ENCODE measurements at places on chromosomes 3 and 15.

GRCh38 chr3:81658322-81658997 is 103.0 kb downstream of the GBE1 start:
- no peak for DNase-seq

- no peak for DNase-seq
Observed at GRCh38 chr15:65060641-65061397, 7.0 kb downstream of the RASL12 start.

DNA sequence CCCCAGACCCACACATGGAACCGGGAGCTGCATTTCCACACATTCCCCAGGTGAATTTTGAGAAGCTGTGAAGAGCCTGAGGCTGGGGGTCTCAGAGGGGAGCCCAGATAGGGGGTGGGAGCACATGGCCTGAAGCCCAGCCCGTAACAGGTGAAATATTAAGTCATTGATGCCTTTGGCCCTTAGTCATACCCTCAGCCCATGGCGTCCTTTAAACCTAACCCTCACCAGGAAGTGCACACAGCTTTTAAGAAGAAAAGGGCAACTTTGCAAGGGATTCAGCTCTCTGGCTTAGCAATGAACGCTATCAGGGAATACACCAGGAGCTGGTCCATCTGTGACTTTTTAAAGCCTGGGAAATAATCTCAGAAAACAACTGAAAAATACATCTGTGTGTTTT is 40.6 kb downstream of the WNT7A start:
- DNase-seq, result no peak

DNA sequence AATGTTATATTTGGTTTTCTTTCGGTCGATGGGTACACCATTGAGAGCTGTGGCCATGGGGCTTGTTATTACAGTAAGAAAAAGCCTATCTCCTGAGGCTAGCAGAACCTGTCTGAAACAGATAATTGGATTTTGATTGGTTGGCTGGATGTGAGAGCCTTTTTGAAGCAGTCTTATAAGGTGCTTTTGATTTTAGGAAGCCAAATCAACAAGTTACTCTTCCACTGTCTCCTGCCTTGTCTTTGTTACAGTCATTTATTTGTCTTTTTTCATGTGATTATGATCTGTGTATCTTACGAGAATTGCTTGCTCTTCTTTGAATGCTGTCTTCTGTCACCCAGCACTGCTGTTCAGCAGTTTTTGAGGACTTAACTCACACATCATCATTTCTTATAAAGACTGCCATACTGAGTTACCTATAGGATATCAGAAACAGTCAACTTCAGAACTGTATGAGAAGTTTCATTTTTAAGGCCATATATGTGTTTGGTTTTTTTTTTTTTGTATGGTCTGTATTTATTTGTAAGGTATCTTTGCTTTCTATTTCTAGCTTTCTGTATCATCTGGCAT is 51.1 kb downstream of the MEF2A start:
- no peak for DNase-seq

DNA sequence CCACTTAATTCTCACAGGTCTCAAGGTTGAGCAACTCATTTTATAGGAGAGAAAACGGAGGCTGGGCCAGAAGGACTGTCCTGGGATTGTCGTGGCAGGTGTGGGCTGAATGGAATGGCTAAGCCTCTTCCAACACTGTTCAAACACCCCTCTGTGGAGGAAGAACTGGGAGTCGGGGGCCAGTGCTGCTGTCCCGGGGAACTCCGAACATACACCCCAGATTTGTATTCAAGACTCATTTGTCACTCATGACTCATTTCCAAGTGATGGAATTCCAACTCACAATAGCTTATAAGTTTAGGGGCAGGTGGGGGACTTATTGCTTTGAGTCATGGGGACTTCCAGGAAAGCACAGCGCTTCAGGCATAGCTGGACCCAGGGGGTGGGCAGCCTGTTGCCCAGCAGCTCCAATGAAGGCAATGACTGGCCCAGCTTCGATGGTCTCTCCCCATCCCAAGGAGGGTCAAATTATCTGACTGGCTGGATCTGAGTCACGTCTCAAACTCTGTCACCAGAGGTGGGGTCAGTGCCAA is 72.5 kb downstream of the TM2D3 start:
- no peak for DNase-seq

DNA sequence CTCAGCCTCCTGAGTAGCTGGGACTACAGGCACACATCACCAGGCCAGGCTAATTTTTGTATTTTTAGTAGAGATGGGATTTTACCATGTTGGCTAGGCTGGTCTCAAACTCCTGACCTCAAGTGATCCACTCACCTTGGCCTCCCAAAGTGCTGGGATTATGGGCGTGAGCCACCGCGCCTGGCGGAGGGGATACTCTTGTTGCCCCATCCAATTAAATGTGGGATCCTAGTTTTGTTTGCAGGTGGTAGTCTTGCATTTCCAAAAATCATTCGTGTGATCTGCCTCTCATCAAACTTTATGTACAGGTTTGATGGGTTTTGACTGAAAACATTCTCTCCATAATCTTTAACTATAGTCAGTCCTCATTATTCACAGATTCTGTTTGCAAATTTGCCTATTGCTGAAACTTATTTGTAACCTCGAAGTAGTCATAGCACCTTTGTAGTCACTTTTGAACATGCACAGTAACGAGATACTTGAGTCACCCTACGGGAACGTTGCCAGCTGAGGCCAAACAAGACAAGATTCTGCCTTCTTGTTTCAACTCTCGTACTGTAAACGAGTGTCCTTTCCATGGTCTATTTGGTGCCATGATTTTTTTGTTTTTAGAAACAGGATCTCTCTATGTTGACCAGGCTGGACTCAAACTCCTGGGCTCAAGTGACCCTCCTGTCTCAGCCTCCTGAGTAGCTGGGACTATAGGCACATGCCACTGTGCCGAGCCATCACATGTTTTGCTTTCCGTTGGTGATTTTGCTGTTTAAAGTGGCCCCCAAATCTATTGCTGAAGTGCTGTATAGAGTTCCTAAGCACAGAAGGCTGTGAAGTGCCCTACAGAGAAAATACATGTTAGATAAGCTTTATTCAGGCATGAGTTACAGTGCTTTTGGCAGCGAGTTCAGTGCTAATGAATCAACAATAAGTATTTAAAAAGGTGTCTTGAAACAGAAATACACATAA is 8.1 kb upstream of the MAPK6 start:
- no peak for DNase-seq

- DNase-seq, result no peak
Observed at GRCh38 chr3:62873451-62873760, 1.8 kb downstream of the CADPS start.

DNA sequence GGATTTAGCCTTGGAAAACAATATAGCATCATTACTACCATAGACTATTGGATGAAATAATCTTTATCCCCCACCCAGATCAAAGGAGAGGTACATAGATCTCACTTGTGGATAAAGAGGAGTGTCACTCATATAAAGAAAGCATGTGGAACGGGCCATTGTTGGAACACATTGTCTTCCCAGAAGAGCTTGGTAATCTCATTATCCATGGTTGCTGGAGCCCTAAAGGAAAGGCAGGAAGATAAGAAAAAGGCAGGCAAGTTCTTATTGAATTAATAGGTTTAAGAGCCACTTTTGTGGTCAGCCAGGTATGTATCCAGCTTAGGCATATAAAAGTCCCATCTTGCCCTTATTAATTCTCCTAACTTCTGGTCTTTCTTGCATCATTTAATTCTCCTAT is 659.1 kb downstream of the GRM7 start:
- no peak for DNase-seq

DNA sequence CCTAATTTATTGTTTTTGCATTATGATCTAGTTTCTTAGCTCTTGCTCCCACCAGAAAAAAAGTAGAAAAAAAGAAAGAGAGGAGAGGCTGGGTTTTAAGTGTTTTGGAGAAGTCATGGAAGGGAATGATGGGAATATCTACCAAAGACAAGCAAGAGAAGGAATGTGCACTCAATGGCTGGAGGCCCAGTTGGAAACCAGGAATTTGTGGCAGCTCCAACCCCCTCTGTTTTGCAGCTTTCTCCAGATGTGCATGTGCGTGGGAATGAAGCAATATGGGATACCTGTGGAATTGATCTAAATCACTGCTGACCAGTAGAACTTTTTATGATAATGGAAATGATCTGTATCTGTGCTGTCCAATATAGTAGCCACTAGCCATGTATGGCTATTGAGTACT is 27.1 kb downstream of the EIF2AK4 start:
- no peak for DNase-seq

GRCh38 chr3:167740961-167741587 is 5.6 kb downstream of the SERPINI1 start:
- peak; percentile 39 for DNase-seq

DNA sequence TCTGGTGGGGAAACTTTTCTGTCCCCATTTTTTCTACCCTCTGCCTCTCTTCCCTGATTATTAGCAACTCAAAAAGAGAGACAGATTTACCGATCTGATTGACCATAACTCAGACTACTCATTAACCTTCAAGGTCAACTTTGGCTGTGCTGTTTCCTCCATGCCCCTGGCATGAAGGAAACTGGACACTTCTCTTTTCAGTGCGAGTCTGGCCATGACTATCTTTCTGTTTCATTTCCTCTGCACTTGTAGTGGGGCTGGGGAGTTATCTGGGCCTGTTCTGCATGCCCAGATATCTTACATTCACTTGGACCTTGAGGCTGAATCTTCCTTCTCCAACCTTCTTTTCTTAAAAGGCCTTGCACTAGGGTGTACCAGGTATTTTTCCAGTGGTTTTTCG is 76.9 kb upstream of the SLCO2A1 start:
- DNase-seq, result no peak

DNA sequence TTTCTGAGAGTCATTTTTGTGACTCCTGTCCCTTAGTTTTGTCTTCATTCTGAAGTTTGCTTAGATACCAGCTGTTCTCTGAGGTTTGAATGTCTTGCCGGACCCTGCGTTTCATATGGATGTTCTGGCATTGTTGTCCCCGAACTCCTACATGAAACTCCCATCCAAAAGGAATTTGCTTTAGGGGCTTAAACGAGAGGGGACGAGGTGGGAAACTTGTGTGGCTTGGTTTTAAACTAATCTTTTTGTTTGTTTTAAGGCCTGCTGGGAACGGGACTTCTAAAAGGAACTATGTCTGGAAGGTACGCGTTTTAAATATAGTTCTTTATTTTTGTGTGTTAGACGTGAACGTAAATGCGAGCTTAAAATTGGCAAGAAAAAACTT is 679 bp downstream of the RPL35A start:
- DNase-seq, result no peak

GRCh38 chr15:88835646-88836045 is 32.4 kb downstream of the ACAN start:
- no peak for DNase-seq

GRCh38 chr15:41819455-41820050 is 8.3 kb upstream of the JMJD7 start:
- no peak for DNase-seq

GRCh38 chr3:160027541-160028195 is 39.0 kb downstream of the IL12A start:
- DNase-seq, result no peak

DNA sequence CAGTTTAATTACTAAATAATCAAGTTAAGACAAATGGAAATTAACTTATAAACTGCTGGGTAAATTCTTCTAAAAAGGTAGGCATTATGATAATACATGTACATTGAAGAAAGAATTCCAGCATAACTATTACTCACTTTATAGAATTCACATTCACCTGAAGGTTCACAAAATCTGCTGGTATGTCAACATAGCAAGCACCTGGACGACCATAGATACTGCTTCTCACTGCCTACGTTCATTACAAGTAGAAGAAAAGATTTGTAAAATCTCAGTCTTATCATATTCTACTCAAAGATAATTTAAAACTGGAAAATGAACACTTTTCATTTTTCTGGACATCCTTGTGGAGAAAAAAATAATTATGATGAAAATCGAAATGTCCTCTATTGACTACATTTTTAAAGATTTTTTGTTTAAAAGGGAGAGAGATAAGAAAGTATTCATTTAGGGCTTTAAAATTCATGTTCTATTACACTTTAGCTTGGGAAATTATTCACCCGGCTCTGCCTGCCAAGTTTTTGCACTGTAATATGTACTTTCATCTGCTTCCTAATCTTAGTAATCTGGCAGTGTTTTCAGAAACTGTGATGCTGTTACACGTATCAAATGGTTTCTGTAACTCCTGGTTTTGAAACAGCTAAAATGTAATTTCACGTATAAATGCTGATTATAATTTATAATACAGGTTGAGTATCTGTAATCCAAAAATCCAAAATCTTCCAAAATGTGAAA is 16.1 kb downstream of the HACL1 start:
- no peak for DNase-seq

DNA sequence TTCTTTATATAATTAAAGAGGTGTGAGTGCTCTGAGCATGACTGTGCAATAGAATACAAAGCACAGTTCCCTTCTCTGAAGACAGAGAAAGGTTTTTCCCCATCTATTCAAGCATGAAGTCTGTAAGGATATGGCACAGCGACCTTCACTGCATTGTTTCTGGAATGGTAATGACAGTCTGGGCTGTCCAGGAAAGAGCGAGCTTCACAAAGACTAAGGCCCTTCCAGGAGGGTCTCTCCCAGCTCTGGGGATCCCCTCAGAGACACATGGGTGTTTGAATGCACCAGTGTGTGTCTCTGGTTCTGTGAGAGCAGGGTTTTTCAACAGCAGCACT is 179.9 kb upstream of the NR2E3 start:
- DNase-seq, result no peak
